Brain (organoid and tissue), 16 donors: ENCODE measurements at places on chromosomes 6 and 20. TPM values are rescaled to one million over a fixed set of nuclear protein-coding genes. Genes with fewer than 3 reads are reported as not detected.

HLA-DOB gene
- polyA plus RNA-seq = not detected

GSTA4 gene
- polyA plus RNA-seq = 73.9 TPM

DEFB110 gene
- not detected for polyA plus RNA-seq

PFDN6 gene
- polyA plus RNA-seq = 155 TPM
